AG04450 (cell line): ENCODE measurements at places on chromosomes 1 and 21. TPM values are rescaled to one million over a fixed set of nuclear protein-coding genes. Genes with fewer than 3 reads are reported as not detected.

DNA sequence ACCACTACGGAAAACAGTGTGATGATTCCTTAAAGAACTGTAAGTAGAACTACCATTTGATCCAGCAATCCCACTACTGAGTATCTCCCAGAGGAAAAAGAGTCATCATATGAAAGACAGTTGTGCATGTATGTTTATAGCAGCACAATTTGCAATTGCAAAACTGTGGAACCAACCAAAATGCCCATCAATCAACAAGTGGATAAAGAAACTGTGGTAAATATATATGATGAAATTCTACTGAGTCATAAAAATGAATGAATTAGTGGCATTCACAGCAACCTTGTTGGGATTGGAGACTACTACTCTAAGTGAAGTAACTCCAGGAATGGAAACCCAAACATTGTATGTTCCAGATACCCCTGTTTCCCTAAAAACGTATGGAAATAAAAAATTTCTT lies 337.0 kb upstream of the PTBP2 start:
- DNase-seq: no peak

DNA sequence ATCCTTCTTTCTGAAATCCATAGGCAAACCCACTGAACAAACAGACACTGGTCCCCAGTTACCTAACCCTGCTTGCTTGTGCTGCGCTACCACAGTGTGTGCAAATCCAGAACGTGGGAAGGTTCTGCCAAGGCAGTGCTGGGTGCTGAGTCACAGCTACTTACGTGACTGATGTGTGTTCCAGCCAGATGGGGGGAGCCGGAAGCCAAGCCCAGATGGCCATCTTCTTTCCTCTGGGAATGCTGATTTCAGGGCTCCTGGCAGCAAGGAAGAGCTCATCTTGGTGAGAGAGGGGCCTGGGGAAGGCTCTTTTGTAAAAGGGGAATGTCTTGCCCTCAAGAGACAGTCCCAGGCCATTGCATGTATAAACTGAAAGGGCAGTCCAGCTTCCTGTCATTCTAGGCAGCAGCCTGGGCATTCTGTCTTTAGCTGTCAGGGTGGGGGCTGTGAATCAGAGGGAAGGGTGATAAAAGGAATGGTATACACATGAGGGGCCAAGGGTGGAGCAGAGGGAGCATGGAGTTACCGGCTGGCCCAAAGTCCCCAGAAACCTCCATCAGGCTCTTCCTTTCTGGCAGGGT lies 54.1 kb downstream of the CD46 start:
- peak; percentile 85 for DNase-seq

- no peak for DNase-seq
Measured at GRCh38 chr1:195045072-195045471, 1563.2 kb downstream of the KCNT2 start.

GRCh38 chr1:94384485-94385265 lies 33.5 kb upstream of the ABCD3 start:
- no peak for DNase-seq

Gene CSDE1
- 346 and 438 TPM in 2 replicates for polyA plus RNA-seq

Gene PIK3CD
- 9.0 and 10.9 TPM in 2 replicates for polyA plus RNA-seq

Gene CD160
- 0.05 and 0.06 TPM in 2 replicates for polyA plus RNA-seq

Gene NUCKS1
- 80.5 and 105 TPM in 2 replicates for polyA plus RNA-seq

Gene GPR25
- polyA plus RNA-seq: not detected in 2 replicates

Gene PM20D1
- 0.09 TPM in 1 of 2 replicates, not detected in the other for polyA plus RNA-seq

Gene FAM229A
- 1.4 and 1.6 TPM in 2 replicates for polyA plus RNA-seq

Gene VTCN1
- polyA plus RNA-seq: not detected in 2 replicates

Gene ZC3H12A
- polyA plus RNA-seq: 4.3 and 6.4 TPM in 2 replicates
